ENCODE measurements at places on chromosomes 16 and 17.

- no peak for DNase-seq
Observed at GRCh38 chr16:86882586-86883280, 304.4 kb downstream of the FOXL1 start.

DNA sequence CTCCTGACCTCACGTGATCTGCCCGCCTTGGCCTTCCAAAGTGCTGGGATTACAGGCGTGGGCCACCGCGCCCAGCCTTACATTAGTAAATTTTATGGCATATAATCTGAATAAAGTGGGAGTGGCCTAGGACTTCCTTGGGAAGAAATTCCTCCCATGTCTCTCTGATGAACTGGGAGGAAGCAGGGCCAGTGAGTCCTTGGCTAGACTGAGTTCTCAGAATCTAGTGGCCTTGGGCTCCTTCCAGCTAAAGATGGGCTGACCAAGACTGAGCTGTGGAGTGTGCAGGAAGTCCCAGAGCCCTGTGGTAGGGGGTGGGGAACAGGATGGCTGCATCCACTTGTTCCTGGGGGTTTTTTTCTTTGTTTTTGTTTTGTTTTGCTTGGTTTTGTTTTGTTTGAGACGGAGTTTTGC lies 10.0 kb upstream of the NAGLU start:
- no peak for DNase-seq

GRCh38 chr16:79757968-79758367 lies 157.4 kb upstream of the MAF start:
- DNase-seq = no peak

DNA sequence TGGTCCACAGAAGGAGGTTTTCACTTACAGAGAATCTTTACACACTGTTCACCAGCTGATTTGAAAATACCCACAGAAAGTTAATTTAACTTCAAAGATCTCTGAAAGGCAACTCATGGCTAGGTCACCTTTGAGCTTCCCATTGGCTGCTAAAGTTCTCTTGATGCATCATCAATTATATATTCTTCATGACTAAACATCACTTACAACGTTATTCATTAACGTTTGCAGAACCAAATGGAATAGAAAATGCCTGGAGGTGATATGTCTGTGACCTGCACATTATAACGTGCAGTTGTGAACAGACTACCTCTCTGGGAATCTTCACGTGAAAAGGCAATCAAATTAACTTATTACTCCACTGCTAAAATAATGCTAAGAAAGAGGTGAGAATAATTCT lies 238.5 kb downstream of the ZFHX3 start:
- DNase-seq = no peak

DNA sequence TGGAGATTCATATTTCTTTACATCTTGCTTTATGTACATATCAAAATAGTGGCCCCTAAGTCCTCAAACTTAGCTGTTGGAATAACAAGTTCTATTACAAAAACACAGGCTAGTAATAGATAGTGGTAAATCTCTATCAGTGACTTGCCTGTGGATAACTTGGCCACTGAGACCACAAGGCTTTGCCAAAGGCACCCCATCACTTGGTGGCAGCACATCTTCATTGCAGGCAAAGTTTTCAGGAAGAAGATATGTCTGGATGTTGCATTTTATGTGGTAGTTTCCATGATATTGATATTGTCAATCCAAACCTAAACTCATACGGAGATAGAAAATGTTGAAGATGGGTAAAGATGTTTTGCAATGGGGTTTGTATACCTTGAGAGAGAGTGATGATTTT lies 58.5 kb downstream of the KNOP1 start:
- DNase-seq = no peak

DNA sequence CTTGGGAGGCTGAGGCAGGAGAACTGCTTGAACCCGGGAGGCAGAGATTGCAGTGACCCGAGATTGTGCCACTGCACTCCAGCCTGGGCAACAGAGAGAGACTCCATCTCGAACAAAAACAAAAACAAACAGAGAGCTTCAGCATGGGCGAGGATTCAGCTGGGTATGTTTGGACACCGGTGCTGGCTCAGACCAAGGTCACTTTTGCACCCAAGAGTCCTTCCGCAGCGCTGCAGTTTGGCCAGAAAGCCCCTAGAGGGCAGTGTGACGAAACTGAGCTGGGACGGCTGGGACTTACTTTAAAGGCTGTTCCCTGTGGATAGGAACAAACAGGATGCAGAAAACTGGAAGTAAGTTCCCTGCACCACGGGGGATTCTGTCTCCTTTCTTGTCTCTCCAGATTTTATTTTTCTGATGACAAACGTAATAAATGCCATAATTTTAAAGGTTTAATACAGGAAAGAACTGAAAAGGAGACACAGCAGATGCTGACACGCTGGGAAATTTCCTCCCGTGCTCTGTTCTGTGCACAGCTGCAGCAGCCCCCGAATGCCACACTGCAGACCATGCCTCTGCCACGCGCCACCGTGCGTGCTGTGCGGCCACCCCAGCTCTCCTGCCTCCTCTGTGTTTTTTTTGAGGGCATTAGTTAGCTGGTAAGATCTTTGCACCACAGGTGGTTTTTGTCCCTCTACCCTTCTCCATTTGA lies 25.2 kb upstream of the USP36 start:
- DNase-seq = peak; percentile 37

All from stimulated activated CD8-positive, alpha-beta memory T cell treated with anti-CD3 and anti-CD28 coated beads, Interleukin-15, amount 100 ng/mL, for 48 hours (primary cell).